ENCODE measurements at places on chromosomes 16 and 17.

DNA sequence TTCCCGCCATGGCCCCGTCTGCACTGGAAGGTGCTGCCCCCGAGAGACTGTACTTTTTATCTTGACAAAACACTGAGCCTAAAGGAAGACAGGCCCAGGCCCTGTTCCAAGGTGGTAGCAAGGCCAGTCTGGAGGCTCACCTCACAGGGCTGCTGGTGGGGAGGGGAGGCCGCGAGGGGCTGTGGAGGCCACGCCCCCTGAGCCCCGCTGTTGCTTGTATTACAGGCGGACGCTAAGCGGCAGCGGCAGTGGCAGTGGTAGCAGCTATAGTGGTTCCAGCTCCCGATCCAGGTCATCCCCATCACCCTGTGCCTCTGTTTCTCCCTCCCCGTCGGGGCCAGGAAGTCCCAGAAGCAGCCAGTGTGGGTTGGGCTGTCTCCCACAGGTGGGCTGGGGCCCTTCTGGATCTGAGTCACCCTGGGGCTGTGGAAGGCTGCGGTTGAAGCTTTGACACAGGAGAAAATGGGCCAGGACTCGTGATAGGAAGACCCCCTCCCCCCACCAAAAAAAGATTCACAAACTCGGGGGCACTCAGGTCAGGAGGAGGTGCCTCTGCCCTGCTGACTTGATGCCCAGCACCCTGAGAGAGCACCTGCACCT is 13.3 kb upstream of the IL17C start:
- DNase-seq = no peak

GRCh38 chr17:17077861-17078732 is 35.8 kb downstream of the MPRIP start:
- DNase-seq = no peak

DNA sequence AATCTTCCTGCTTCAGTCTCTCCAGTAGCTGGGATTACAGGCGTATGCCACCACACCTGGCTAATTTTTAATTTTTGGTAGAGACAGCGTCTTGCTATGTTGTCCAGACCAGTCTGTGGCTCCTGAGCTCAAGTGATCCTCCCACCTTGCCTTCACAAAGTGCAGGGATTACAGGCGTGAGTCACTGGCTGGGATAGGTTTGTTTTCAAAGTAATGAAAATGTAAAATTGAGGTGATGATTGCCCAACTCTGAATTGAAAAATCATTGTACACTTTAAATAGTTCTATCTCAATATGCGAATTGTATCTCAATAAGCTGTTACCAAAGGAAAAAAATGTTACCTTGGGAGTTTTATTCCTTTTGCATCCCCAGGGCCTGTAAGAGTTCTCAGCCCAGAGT is 1.2 kb upstream of the AMFR start:
- DNase-seq = no peak

- DNase-seq = peak; percentile 54
These were observed 7.9 kb downstream of the PNPO start for GRCh38 chr17:47949197-47949759.

DNA sequence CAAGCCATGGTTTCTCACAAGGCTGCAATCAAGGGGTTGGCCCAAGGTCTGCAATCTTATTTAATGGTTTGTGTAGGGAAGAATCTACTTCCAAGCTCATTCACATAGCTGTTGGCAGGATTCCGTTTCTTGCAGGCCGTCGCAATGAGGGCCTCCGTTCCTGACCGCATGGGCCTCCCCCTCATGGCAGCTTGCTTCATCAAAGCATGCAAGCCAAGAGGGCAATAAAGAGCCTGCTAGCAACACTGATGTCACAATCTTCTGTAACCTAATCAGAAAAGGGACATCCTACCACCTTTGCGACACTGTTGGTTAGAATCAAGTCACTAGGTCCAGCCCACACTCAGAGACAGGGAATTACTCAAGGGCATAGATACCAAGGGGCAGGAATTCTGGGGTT is 95.5 kb downstream of the CCT6B start:
- no peak for DNase-seq

- no peak for DNase-seq
These were observed 161.3 kb upstream of the GSE1 start for GRCh38 chr16:85451641-85452363.

GRCh38 chr17:7374353-7374752 is 6.5 kb upstream of the TNK1 start:
- DNase-seq = no peak

GRCh38 chr16:22771551-22771950 is 42.4 kb upstream of the HS3ST2 start:
- DNase-seq = no peak

- no peak for DNase-seq
These were observed 11.8 kb upstream of the PHF12 start for GRCh38 chr17:28963055-28963611.

- no peak for DNase-seq
These were observed 37.6 kb downstream of the HS3ST4 start for GRCh38 chr16:25729188-25729915.

GRCh38 chr17:11589716-11590115 is 8.6 kb upstream of the DNAH9 start:
- no peak for DNase-seq

GRCh38 chr17:66422186-66422585 is 119.8 kb downstream of the PRKCA start:
- DNase-seq = no peak

DNA sequence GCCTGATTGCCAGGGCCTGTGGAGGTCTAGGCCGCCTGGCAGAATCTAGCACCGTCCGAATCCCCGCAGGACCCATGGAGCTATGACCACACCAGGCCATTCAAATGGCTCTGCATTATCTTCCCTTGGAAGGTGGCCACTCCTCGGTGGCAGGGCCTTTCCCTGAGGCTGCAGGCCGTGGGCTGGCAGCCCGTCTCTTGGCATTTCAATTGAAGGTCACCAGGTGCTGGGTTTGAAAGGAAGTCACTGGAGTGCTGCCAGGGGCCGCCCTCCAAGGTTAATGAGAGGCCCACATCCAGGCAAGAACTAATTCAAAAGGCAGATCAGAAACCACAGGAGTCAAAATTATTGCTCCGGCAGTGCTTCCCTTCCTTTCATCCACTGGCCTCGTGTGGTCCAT is 27.7 kb upstream of the CACNG5 start:
- no peak for DNase-seq

- no peak for DNase-seq
These were observed 163.9 kb downstream of the SLC39A11 start for GRCh38 chr17:72928454-72929136.

GRCh38 chr16:564690-565418 is 2.0 kb upstream of the NHLRC4 start:
- no peak for DNase-seq

DNA sequence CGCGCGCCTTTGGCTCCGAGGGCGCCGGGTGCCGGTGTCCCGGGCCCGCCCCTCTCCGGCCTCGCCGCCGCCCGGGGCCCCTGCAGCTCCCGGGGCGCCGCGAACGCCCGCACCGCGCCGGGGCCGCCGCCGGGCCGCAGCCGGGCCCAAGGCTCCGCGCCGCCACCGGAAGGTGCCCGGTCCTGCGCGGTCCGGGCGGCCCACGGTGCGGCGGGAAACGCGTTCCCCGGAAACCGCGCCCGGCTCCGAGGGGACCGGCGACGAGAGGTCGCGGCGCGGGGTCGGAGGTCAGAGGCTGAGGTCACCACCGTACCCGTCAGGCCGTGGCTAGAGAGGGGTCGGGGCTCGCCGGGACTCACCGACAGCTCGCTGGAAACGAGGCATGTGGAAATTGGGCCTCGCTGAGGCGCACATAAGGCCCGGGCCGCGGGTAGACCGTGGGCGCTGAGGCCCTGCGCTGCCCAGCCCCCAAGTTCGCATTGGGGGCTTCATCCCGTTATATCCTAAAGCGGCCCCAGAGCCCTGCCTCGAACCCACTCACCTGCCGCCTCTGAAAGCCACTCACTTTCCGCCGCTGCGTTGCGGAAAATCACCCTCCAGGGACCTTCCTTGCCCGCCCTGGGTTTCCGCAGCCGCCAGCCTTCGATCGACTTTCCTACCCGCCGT is at the start of gene DUS1L:
DUS1L (minus strand) TSS at position 167 of the 666 bp plus-strand sequence. CDS start 745 bp downstream, outside the sequence.
- DNase-seq = peak; percentile 55

DNA sequence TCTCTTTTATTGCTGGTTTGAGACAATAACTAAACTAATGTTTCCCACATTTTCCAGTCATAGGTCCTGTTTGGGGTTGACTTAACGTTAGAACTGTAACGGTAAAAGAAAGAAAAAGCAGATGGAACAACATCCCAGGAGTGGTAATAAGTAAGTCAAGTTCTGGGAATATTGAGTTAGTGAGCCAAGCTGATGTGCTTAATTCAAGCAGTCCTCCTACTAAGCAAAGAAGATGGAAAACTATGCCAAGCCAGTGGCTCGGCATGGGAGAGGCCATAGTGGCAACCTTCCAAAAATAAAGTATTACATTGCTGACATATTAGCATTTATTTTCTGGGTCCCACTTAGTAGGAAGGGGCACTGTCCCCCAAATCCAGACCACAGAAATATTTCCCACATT is 161.7 kb upstream of the CDH5 start:
- no peak for DNase-seq

DNA sequence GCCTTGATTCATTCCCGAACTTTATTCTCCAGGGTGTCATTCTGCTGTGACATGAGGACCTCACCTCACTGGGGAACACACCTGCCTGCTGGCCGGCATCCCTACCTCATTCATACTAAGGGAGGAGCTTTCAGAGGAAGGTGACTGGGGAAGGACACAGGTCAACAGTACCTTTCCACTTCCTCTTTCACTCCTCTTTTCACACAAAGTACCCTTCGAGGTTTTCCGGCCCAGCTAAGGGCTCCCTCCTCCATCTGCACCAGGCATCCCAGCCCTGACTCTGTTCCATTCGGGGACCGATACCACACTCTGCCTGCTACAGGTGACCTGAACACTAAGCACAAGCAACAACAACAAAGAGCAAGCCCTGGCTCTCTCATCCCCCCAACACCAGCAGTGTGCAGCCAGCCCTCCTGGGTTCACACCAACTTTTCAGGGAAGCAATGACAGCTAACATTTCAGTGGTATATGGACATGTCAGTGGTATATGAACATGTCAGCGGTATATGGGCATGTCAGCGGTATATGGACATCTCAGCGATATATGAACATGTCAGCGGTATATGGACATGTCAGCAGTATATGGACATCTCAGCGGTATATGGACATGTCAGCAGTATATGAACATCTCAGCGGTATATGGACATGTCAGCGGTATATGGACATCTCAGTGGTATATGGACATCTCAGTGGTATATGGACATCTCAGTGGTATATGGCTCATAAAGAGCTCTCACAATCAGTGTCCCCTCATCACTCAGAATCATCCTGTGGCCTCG is 16.0 kb downstream of the TRIM25 start:
- DNase-seq = no peak

GRCh38 chr17:55587608-55588139 is 76.4 kb upstream of the SMIM36 start:
- DNase-seq = no peak

DNA sequence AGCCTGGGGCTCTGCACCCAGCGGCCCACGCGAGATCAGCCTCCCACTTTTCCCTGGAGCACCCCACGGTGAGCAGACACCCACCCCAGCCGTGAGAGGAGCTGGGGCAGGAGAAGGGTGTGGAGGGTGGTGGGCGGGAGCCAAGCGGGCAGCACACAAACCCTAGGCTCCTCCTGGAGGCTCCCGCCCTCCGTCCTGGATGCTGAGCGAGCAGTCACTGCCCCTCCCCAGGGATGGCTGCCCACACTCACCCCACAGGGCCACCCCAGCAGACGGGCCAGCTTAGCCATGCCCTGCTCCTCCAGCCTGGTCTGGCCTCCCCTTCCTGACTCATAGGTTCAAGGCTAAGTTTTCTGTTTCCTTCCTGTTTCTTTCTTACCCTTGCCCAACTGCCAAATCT is 15.7 kb upstream of the ABCC3 start:
- no peak for DNase-seq

GRCh38 chr16:17412221-17412620 is 58.5 kb downstream of the XYLT1 start:
- DNase-seq = no peak

DNA sequence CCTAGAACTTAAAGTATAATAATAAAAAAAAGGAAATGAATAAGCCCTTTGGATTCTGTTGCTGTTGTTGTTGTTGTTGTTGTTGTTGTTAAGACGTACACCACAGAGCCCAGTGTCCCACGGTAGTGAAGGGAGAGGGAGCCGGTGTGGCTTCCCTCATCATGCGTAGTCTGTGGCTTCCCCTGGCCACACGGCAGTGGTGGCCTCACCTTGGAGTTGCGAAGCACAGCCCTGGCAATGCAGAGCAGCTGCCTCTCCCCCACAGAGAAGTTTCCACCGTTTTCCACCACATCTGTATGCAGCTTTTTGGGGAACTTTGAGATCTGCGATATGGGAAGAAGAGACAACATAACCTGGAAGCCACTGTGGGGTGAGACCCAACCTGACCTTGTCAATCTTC is 14.1 kb upstream of the ABCC12 start:
- DNase-seq = no peak

- DNase-seq = peak; percentile 68
These were observed 27.8 kb downstream of the TK2 start for GRCh38 chr16:66521951-66522771.

GRCh38 chr17:63082952-63083351 is 116.9 kb downstream of the TANC2 start:
- no peak for DNase-seq

- DNase-seq = no peak
These were observed 114.5 kb upstream of the CHMP6 start for GRCh38 chr17:80876950-80877728.

GRCh38 chr16:27189335-27189972 is 13.9 kb upstream of the KDM8 start:
- no peak for DNase-seq

DNA sequence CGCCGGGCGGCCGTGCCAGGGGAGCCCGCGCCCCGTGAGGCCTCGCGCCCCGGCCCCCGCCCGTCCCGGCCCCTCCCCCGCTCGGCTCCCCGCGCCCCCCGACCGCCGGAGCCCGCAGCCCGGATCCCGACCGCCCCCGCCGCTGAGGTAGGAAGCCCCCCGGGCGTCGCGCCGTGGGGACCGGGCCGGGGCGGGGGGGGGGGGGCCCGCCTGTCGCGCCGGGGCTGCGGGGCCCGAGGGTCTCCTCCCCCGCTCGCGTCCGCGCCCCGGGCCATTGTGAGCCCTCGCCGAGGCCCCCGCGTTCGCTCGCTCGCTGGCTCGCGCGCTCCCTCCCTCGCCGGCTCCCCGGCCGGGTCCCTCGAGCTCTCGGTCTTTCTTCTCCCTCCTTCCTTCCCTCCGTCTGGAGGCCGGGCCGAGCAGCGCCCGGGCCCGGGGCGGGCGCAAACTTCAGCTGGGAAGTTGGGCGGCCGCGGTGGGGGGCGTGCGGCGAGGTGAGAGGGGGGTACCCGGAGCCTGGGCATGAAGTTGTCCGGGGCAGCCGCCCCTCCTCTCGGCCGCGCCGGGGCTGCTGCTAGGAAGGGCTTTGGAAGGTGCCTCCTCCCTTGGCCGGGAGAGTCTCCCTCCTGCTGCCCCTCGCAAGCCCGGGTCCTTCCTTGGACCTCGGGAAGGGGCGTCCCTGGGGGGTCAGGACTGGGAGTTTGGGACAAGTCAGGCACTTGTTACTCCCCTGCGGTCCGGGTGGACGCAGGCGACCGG is 419 bp downstream of the GLIS2 start:
- no peak for DNase-seq

GRCh38 chr17:7848131-7848579 is 6.7 kb upstream of the TMEM88 start:
- no peak for DNase-seq

All from effector memory CD4-positive, alpha-beta T cell (primary cell).